ENCODE measurements at places on chromosomes 5 and 9.

GRCh38 chr9:99351647-99352046, 129.6 kb downstream of the SEC61B start:
- no peak for DNase-seq

DNA sequence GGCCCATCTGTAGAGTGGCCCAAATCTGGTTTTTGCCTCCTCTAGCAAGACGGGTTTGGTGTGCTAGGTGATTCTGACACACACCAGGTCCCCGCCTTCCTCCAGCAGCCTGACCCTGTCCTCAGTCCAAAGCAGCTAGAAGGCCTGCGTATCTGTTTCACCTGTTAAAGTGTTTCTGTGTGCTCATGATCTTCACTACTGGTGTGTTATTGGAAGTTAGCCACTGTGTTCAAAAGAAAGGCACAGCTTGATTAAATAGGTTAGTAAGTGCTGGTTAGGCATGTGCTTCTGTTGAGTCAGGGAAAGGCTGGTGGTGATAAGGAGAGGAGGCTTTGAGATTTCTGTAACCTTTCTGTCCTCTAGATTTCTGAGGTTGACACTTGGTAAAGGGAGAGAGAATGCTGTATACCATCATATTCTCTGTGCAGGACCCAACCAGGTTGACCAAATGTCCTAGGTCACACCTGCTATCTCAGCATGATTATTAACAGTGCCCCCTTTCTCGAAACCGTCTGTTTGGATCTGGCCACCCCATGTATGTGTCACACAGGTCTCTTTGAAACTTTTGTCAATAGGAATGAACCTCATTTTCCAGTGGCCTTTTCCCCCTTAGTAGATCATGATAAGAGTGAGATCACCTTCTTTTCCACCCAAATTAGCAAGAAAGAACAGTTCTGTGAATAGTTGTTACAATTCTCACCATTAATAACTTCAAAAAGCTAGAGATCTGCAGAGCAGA, 58.8 kb downstream of the ARHGAP26 start:
- DNase-seq: no peak

GRCh38 chr9:98401140-98402018, 145.9 kb upstream of the TBC1D2 start:
- no peak for DNase-seq

DNA sequence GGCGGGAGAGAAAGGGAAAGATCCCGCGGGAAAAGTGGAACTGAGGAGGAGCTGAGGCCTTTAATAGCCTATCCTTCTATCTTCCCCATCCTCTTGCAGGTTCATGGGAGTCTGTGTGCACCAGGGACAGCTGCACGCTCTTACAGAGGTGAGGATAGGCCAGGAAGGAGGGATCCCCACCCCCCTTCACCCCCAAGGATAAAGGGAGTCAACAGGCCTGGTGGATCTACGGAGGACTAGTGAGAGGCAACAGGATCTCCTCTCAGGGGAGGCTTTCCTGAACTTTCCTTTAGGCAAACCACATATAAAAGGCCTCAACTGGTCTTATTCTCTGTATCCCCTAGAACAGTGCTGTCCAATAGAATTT, 1.1 kb downstream of the TESK1 start:
- no peak for DNase-seq

DNA sequence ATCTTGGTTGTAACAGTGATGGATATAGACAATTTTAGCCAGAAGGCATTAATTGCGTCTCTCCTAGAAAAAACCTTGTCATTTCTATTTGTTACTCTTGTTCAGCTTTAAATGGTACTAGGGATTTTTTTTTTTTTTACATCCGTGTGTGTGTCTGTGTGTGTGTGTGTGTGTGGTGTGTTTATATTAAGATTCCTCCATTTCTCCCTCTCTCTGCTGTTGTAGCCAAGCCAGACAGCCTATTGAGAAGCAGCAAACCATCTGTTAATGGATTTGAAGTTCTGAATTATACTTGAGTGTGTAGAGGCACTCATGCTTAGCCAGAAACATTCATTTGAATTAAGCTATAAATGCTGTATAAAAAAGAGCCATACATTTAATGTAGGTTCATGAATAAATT, 72.3 kb downstream of the SLF1 start:
- no peak for DNase-seq

DNA sequence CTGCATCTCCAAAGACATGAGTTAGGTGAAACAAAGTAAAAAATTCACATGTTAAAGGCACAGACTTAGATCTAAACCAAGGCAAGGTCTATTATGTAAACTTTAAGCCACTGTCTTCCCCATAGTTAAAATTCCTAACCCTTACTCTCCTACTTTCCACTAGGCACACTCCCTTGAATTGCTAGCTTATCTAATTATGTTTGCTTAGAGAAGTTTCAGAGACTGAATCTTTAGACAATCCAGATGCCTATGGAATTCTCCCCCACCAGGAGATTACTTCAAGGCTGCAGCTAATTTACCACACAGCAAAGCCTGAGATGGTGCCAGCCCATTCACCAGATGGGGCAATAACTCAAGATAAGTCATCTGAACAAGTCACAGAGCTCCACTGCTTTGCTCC, 803.1 kb upstream of the COX7C start:
- no peak for DNase-seq

DNA sequence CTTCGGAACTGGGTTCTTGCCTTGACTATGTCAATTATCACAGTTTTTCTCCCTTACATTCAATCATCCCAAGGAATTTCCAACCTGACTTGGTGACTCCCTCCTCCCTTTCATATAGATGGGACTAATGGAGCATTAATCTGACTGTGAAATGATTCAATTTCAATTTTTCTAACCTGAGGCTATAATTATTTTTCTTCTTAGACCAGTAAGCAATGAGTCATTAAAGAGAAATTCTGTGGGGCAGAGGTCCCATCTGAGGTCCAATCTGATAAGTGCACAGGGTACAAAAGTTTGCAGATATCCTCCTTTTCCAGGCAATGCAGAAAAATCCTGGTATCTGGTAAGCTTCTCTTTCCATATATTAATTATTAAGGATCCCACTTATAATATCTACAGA, 18.9 kb downstream of the PDE4D start:
- DNase-seq: no peak

GRCh38 chr9:18834740-18835361, 198.2 kb downstream of the SAXO1 start:
- DNase-seq: no peak

DNA sequence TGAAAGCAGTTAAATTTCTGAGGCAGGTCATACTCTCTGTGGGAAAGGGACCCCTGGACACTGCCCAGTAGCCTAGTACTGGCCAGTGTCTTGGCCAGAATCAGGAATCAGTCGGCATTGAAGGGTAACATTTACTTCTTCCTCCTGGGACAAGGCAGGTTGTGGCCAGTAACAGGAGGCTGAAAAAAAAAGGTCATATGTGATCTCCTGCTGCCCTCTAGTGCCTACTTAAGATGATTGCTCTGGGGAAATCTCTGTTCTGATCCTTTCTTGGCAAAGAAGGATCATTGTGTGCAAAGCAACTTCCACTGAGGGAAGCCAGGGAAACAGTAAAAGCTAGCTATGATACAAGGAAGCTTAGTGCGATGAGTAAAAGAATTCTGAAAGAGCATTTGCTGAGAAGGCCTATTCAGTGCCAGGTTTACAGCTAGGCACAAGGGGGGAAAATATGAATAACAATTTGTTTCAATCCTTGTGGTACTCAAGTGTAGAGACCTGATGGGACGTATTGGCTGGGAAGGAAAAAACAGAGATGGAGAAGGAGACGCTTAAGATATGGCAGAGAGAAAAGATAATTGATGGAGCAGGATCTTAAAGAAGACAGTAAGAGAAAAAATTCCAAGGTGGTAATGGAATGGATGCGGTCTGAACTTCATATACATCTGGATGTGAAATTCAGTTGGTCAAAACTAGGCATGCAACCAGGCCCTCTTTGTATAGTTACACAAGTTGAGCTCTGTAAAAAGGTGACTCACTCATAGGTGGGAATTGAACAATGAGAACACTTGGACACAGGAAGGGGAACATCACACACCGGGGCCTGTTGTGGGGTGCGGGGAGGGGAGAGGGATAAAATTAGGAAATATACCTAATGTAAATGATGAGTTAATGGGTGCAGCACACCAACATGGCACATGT, 25.8 kb upstream of the TRIM32 start:
- no peak for DNase-seq

DNA sequence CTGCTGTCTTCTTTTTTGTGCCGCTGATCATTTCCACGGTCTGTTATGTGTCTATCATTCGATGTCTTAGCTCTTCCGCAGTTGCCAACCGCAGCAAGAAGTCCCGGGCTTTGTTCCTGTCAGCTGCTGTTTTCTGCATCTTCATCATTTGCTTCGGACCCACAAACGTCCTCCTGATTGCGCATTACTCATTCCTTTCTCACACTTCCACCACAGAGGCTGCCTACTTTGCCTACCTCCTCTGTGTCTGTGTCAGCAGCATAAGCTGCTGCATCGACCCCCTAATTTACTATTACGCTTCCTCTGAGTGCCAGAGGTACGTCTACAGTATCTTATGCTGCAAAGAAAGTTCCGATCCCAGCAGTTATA, 17.1 kb downstream of the F2R start:
- DNase-seq: no peak
